Stimulated activated CD8-positive, alpha-beta memory T cell treated with anti-CD3 and anti-CD28 coated beads, Interleukin-4, amount 100 ng/mL, for 1 hour (primary cell): ENCODE measurements at places on chromosomes 1 and 21.

- DNase-seq: no peak
Observed at GRCh38 chr1:230735447-230735846, 11.7 kb upstream of the CAPN9 start.

DNA sequence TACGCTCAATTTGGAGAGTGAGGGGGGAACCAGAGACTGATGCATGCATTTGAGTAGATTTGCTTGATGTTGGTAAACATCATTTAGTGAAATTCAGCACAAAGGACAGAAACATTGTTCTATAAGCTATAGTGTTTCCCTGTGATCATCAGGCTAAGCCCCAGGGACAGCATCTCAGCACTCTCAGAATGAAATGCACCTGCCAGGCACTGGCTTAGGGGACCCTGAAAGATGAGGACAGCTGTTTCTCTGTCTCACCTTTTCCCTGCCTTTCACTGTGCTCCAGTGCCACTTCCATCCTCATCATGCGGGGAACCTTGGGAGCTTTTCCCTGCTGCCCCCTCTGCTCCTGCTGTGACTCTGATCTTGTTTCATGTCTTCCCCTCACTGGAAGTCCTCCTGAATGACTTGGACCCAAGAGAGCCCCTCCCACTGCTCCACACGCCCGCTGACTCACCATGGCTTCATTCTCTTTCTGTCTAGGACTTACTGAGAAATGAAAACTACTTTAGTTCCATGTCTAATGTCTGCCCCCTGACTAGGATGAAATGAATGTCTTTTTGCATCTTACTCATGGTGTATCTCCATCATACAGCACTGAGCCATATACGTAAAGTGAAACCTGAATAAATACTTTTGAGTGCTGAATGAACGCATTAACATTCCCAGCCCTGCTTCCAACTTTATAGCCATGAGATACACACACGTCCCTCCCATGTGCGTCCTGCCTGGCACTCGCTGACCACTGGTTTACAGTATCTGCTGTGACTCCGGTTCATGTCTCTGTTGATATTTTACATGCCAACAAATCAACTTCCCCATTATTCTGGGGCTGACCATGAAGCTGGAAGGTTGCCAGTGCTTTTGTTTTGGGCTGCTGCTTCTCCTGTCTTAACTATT, 182.0 kb downstream of the PCP4 start:
- DNase-seq: no peak

- no peak for DNase-seq
Observed at GRCh38 chr21:43372663-43373361, 54.1 kb downstream of the SIK1 start.

GRCh38 chr21:29105218-29105617, 25.2 kb upstream of the MAP3K7CL start:
- no peak for DNase-seq

DNA sequence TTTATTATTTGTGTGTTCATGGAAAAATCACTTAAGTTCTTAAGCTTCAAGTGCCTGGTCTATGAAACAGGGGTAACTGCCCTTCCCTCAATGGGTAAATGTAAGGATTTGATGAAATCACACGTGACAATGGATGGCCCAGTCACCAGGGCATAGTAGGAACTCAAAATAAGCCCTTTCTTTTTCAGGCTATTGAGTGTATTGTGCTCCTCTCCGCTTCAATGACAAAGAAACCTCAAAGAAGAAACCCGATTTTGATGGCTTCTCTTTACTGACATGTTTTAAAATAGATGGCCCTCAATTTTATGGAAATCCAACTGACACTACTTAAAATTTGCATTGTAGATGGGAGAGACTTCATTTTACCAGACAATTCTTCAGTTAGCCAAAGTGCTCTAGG, 543.5 kb downstream of the OMA1 start:
- no peak for DNase-seq

GRCh38 chr1:158414651-158415345, 11.2 kb downstream of the OR10K2 start:
- DNase-seq: no peak

GRCh38 chr1:157844089-157844830, 2.7 kb upstream of the CD5L start:
- DNase-seq: no peak

- DNase-seq: no peak
Observed at GRCh38 chr1:40923511-40924020, 55.9 kb upstream of the CTPS1 start.

DNA sequence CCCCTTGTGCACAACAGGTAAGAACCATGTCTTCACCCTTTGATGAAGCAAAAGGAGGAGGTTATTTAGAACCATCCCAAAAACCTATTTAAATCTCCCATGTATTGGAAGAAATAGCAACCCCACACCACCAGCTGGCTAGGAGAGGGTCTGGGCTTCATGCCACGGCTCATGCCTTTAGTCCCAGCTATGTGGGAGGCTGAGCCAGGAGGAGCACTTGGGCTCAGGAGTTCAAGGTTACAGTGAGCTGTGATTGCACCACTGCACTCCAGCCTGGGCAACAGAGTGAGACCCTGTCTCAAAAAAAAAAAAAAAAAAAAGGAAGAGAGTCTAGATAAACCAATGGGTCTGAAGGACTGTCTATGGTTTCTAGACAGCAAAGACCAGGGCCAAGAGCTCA, 197.9 kb upstream of the COA6 start:
- DNase-seq: no peak

DNA sequence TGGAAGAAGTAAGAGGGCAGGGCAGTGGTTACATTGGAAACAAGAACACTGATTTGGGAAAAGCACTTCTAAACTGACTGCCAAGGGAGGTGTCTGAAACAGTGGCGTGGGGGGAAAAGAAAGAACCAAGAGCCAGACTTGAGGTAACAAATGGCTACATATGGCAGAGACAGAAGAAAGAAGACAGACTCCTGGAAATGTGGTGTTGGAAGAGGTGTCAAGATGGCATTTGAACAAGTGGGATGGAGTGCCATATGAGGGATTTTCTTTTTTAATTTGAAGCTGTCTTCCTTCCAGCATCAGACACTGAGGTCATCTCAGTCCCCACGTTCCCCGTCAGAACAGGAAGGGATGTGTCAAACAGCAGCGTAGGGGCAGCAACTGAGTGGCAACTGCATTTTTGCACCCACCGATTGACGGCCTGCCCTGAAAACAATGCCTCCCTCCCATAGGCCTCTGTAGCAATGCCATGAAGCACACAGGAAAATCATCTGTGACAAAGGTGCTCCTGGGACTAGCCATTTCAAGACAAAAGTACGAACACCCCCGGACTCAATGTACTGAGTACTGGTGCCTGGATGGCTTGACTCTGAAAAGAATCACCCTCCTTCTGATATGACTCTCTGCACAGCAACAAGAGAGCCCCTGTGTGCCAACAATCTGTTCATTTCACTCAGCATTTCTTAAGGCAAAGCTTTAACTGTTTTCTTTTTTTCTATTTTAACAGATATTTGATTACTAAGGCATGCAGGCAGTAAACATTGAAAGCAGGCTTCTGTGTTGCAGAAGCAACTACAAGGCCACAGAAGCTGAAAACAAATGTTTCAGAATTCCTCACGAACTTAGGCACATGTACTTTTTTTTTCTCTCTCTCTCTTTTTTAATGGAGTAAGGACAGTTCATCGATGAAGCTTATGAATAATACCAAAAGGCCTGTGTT, 37.0 kb downstream of the LPAR3 start:
- DNase-seq: no peak

GRCh38 chr21:42579456-42580075, 65.9 kb downstream of the SLC37A1 start:
- DNase-seq: no peak

DNA sequence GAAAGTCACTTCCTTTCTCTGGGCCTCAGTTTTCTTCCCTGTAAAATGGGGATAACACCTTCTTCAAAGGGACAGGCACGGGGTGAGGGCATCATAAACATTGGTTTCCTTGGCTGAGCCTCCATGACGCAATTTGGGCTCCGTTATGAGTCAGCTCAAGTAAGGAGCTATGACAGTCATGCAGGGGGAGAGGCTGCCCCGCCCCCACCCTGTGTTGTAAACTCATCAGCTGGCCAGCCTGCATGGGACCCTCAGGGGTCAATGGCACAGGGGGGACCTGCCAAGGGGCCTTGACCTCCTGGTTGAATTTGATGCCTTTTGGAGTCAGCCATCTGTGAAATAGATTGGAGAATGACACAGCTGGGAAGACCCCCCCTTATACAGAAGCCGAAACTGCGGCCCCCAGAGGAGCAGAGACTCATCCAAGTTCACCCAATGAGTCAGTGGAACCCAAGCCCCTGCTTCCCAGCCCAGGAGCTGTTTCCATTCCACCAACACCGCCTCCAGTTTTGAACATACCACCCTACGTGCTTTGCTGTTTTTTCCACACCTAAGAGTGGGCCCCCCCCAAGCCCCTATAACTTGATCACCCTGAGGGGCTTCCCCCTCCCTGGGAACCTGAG, 36.8 kb upstream of the RUNX3 start:
- no peak for DNase-seq

- DNase-seq: no peak
Observed at GRCh38 chr1:68051475-68051874, 1.0 kb upstream of the DIRAS3 start.

DNA sequence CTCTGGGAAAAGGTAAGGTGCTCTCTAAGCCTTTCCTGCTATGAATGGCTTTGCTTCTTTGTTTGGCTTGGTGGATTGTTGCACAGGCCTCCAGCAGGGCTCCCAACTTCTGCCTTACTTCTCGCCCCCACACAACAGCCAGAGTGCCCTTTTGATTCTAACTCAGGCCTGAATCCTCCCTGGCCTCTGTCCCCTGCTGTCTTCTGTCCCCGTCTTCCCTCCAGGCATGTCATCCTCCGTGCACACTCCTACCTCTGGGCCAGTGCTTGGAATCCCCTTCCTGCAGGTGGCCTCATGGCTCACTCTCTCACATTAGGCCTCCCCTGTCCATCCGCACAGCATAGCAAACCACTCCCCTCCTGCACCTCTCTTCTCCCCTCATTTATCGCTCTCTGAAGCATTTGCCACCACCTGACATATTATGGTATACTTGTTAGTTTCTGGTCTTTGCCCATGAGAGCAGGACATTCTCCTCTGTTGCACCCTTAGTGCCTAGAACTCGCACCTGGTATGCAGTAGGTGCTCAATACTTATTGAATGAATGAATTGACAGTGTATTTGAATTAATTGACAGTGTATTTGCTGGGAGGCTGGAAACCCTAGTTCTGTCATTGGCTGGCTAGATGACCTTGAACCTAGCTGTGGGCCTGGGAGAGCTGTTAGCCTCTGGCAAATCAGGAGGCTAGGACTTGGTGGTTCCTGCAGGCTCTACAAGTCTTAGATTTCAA, 2.9 kb downstream of the ZDHHC18 start:
- DNase-seq: no peak

- DNase-seq: no peak
Observed at GRCh38 chr1:203147376-203147775, 19.9 kb downstream of the ADORA1 start.

DNA sequence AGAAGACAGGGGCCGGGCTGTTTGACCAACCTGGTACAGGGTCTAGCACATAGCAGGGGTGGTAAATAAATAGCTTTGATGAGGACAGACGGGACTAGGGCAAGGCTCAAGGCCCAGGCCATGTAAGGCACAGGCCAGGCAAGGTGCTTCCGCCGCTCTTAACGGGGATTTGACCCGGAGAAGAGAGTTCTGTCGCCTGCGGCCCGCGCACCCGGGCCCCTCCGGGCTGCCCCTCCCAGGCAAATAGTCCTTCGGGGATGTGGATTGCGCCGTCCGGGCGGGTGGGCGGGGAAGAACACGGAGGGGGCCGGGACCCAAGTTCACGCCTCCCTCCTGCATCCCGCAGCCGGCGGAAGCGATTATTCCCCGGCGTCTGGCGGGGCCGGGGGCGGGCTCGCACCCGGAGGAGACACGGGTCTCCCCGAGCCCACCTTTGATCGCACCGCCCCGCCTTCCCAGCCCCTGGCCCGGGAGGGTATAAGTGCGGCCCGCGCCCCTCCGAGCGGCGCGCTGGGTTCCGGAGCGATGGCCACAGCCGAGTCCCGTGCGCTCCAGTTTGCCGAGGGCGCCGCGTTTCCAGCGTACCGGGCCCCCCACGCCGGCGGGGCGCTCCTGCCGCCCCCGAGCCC, at the start of gene MIXL1:
Gene MIXL1, plus strand, starts transcription at position 508 of the 629 bp plus-strand sequence. Its CDS starts 18 bp downstream, at position 526.
- DNase-seq: no peak

DNA sequence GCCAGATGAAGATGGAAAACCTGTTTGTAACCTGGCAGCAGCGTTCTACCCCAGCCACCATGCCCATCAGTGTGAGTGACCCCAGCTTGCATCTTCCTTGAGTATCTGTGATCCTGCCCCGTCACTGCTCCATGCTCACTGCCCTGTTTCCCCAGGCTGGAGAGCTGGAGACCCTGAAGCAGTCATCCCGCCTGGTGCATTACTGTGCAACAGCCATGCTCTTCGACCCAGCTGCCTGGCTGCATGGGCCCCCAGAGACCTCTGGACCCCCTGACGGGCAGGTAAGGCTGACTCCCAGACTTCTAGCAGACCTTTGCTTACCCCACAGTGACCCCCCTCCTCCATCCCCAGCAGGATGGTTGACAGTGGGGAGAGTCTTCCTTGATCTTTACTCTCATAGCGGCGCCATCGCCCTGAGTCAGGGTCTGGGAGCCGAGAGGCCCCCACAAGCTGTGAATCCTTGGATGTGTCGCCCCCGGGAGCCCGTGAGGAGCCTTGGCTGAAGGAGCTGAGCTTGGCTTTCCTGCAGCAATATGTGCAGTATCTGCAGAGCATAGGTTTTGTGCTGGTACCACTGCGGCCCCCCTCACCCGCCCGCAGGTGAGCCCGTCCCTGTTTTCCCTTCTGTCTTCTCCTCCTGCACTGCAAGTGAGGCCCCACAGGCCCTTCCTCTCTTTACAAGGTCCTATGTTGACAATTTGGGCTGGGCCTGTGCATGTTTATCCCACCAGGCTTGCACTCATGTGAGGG, 10.4 kb downstream of the HYI start:
- no peak for DNase-seq

DNA sequence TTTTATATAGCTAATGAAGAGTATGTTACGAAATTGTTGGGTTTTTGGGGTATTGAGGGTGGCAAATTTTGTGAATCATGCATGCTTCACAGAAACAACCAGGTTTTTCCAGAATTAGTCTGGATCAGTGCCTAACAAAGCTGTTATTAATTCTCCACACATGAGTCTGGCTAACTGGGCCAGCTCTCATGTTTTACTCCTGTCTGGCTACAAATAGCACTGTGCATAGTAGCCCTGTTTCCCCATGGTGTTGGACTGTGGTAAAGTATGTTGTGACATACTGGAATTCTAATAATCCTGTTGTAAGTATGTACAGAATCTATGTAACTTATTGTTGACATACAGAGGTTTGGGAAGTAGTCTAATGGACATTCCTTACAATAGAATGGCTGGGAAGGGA, 35.8 kb downstream of the S100B start:
- DNase-seq: no peak

DNA sequence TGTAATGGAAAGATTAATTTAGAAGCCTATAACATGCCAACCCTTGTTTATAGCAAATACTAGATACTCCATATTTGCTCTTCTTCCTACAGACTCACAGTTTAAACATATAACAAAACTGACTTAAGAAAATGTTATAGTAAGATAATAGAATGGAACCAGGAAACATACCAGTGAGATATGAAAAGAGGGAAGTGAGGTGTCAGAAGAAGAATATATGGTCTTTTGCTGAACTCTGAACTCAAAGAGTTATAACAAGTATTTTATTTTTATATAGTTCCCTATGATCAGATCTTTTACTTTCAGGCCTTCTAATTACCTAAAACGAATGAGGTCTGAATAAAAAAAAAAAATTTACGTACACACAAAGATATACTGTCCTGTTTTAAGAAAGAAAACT, 20.9 kb downstream of the TMED5 start:
- DNase-seq: no peak

- no peak for DNase-seq
Observed at GRCh38 chr1:44497422-44498170, 92.5 kb downstream of the RNF220 start.

GRCh38 chr1:36366091-36366661, 19.5 kb downstream of the STK40 start:
- no peak for DNase-seq

- DNase-seq: no peak
Observed at GRCh38 chr1:248404024-248404423, 1.2 kb downstream of the OR2T1 start.
